ENCODE measurements at places on chromosomes 7 and 10.
A peak's percentile ranks its signal among the peaks of the same experiment; 100 is the strongest.

DNA sequence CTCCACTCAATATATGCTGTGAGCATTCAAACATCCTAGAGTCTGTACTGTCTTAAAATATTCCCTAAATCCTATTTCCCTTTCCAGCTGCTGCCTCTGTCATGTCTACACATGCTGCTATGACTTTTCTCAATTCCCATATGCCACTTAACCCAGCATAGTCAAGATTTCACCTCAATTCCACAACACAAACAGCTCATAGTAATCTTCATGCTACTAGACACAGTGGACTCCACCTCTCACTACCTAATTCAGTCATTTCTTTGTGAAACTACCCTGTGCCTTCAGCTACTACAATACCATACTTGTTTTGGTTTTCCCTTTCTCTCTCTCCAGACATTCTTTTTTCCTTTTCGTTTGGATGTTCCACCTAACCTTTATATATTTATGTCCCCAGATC lies 45.5 kb downstream of the GSAP start:
- no peaks in the 10 kb centered on the region for H3K27me3 ChIP-seq
- H3K36me3 ChIP-seq = peaks cover 14% of the 10 kb centered on the region
- H3K4me1 ChIP-seq = no peaks in the 10 kb centered on the region
- DNase-seq = no peak
- no peak overlapping the region for H3K4me3 ChIP-seq

GRCh38 chr10:128178302-128178958 lies 52.2 kb upstream of the MKI67 start:
- no peaks in the 10 kb centered on the region for H3K27me3 ChIP-seq
- H3K4me1 ChIP-seq = peaks cover 18% of the 10 kb centered on the region
- peaks cover 2% of the 10 kb centered on the region for H3K36me3 ChIP-seq
- H3K27ac ChIP-seq = no peak overlapping the region

DNA sequence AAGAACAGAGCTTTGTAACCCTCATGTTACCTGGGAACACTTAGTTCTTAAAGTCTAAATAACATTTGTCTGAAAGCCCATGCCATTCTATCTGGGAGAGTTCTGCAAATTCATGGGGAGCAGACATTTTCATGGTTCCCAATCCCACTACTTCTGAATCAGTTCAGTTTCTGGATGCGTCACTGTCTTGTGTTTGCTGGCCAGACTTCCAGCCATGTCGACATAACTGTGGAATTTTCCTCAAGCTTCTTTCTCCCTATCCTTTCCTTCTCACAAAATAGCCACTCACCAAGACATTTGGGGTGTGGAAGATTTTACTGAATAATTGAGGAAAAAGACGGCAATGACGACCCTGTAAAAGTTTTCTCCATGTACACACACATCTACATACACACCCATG lies 272.5 kb downstream of the NEBL start:
- no peak overlapping the region for H3K4me3 ChIP-seq
- no peaks in the 10 kb centered on the region for H3K36me3 ChIP-seq
- H3K4me1 ChIP-seq = no peaks in the 10 kb centered on the region
- H3K27ac ChIP-seq = no peak overlapping the region
- H3K27me3 ChIP-seq = no peaks in the 10 kb centered on the region

- peak overlapping the region; percentile 12 for H3K27ac ChIP-seq
- H3K27me3 ChIP-seq = peaks cover 18% of the 10 kb centered on the region
- H3K4me3 ChIP-seq = no peak overlapping the region
- no peak for DNase-seq
- H3K4me1 ChIP-seq = peaks cover 38% of the 10 kb centered on the region
Measured at GRCh38 chr7:106367018-106367420, 82.2 kb upstream of the NAMPT start.

- H3K36me3 ChIP-seq = peaks cover 1% of the 10 kb centered on the region
- H3K4me3 ChIP-seq = no peak overlapping the region
- no peak overlapping the region for H3K27ac ChIP-seq
- peaks cover 18% of the 10 kb centered on the region for H3K4me1 ChIP-seq
- no peak for DNase-seq
Measured at GRCh38 chr10:69626826-69627225, 3.2 kb upstream of the FAM241B start.

DNA sequence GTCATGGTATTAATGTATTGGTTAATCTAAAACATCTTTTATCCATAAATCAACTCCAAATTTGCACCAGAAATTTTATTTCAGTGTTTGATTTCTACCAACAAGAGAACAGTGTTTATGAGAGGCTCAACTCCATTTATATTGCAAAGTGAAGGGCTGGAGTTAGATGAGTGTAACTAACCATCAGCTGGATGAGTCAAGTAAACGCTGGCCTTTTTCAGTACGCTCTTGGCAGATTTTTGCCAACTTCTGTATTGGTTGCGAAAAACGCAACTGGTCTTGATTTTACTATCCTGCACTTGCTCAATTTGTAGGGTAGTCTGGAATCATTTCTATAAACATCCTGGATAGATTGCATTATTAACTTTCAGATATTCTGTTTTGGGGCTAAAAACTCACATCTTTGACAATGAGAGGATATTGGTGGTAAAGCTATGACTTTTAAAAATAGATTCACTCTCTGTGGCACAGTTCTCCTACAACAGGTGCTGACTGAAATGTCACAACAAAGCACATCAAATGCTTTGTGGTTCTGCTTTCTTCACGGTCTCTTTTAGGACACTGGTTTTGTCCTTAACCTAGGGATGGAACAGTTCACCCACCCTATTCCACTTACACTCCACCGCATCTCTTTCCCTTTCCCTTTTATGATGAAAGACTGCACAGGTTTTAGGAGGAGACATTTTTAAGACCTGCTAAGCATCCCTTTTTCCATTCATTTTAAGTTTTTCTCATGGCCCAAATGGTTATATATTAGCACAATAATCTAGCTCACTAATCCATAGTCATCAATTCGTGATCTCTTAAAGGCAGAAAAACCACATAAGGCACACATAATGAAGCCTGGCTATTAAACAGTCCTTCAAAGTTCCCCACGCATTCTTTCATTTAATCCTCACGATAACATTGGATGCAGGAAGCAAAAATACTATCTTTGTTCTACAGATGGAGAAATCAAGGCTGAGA lies 12.8 kb downstream of the CACNA2D1 start:
- no peak for DNase-seq
- no peaks in the 10 kb centered on the region for H3K27me3 ChIP-seq
- no peak overlapping the region for H3K4me3 ChIP-seq
- H3K27ac ChIP-seq = no peak overlapping the region

DNA sequence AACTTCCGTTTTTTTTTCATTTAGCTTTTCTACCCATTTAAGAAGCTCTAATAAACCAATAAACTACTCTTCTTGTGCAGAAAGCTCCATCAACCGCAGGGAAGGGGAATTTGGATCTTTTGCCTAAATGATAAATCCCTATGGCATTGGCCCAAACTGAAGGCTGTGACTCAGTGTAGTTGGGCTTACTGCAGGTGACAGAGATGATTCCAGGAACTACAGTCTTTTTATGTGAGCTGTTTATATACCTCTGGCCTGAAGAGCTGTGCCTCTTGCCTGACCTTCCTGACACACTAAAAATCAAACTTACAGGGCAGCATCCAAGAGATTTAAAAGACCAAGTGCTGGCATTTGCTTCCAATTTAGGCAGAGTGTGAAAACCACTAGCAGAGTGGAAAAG lies 25.2 kb downstream of the ABCB1 start:
- H3K27me3 ChIP-seq = no peaks in the 10 kb centered on the region
- no peak for DNase-seq
- H3K4me3 ChIP-seq = no peak overlapping the region
- peaks cover 11% of the 10 kb centered on the region for H3K36me3 ChIP-seq

DNA sequence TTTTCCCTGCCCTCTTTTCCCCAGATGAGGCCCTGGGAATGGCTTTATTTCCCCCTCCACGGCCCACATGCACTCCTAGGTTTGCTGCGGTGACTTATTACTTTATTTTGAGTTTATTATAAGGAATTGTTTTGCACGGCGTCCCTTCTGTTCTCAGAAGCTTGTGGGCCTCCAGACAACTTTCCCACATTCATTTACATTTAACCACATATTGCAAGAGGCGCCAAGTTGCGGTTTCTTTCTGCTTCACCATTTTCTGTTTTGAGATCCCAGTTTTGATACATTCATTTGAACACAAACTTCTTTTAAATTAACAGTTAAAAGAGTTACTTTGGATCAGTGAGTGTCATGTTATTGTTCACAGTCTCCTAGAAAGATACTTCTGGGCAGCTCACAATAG lies 532.5 kb upstream of the MGMT start:
- no peak overlapping the region for H3K4me3 ChIP-seq
- no peak overlapping the region for H3K27ac ChIP-seq
- no peaks in the 10 kb centered on the region for H3K27me3 ChIP-seq

DNA sequence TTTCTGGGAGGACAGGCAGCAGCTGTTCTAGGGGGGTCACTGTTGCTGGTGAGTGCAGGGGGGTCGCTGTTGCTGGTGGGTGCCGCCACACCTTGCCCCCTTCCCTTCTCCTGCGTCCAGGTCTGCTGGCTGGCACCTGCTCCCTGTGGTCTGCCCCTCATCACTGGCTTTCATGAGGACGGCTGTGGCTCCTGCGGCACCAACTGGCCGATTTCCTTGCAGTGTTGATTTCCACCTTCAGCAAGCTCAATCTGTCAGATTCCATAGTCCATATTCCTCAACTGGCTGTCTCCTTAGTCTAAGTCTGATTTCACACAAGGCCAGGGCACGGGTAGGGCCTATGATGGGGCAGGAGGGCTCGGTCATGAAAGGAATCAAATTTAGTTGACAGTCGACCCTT lies 23.4 kb upstream of the GRB10 start:
- peaks cover under 1% of the 10 kb centered on the region for H3K27me3 ChIP-seq
- H3K4me3 ChIP-seq = no peak overlapping the region
- DNase-seq = no peak

- no peaks in the 10 kb centered on the region for H3K36me3 ChIP-seq
- no peak overlapping the region for H3K4me3 ChIP-seq
- no peak for DNase-seq
- H3K4me1 ChIP-seq = peaks cover 9% of the 10 kb centered on the region
- no peak overlapping the region for H3K27ac ChIP-seq
- H3K27me3 ChIP-seq = peaks cover 32% of the 10 kb centered on the region
Measured at GRCh38 chr7:12564996-12565764, 5.3 kb upstream of the SCIN start.

DNA sequence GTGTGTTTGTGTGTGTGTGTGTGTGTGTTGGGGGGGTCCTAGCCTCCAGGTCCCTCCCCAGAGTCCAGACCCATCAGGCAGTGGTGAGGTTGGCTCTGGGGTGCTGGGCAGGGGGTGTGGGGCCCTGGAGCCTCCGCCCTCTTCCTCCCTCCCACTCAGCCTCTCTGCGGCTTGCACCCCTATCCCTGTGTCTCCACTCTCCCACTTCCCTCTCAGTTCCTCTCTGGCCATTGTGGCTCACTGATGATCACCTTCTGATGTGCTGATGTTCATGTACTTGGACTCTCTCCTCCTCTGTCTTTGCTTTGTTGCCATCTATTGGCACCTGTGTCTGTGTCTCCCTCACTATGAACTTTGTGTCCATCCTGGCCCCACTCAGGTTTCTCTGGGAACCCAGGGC lies 298.7 kb downstream of the ZEB1 start:
- H3K27me3 ChIP-seq = no peaks in the 10 kb centered on the region
- no peak for DNase-seq
- no peak overlapping the region for H3K4me3 ChIP-seq
- no peak overlapping the region for H3K27ac ChIP-seq

DNA sequence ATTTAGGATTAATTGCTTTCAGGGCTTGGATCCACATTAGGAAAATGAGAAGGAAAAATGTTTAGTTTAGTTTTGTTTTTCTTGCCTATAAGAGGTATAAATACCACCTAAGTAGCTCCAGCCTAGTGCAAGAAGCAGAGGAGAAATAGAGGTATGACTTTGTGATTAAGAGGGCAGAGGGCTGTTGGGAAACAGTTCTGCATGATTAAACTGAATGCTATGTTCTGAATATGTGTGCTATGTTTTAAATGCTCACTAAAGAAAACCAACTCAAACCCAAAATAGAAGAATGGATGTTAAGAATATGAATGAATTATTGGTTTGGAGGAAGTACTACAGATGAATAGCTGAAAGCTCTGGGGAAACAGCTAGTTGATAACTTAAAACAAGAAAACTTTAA lies 7.6 kb downstream of the CALCR start:
- H3K4me3 ChIP-seq = no peak overlapping the region
- no peaks in the 10 kb centered on the region for H3K4me1 ChIP-seq
- no peak for DNase-seq
- no peaks in the 10 kb centered on the region for H3K36me3 ChIP-seq
- H3K27me3 ChIP-seq = peaks cover 10% of the 10 kb centered on the region

GRCh38 chr10:11382187-11382586 lies 229.3 kb downstream of the USP6NL start:
- peaks cover 11% of the 10 kb centered on the region for H3K4me1 ChIP-seq
- H3K4me3 ChIP-seq = no peak overlapping the region
- H3K27ac ChIP-seq = no peak overlapping the region
- H3K27me3 ChIP-seq = no peaks in the 10 kb centered on the region

GRCh38 chr10:126704649-126705048 lies 34.2 kb upstream of the C10orf90 start:
- H3K27ac ChIP-seq = no peak overlapping the region
- DNase-seq = no peak
- no peaks in the 10 kb centered on the region for H3K27me3 ChIP-seq
- no peak overlapping the region for H3K4me3 ChIP-seq
- H3K4me1 ChIP-seq = no peaks in the 10 kb centered on the region

DNA sequence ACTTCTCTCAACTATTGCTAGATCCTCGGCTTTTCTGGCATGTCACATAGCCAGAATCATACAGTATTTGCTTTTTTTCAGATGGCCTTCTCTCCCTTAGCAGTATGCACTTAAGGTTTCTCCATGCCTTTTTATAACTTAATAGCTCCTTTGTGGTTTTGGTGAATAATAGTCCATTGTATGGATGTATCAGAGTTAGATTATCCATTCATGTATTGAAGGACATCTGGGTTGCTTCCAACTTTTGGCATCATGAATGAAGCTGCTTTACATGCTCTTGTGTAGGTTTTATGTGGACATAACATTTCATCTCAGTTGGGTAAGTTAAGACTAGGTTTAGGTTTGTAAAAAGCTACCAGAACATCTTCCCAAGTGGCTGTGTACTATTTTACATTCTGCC lies 4.6 kb downstream of the ATP5F1C start:
- H3K4me1 ChIP-seq = peaks cover 71% of the 10 kb centered on the region
- no peak for DNase-seq
- H3K27me3 ChIP-seq = no peaks in the 10 kb centered on the region

DNA sequence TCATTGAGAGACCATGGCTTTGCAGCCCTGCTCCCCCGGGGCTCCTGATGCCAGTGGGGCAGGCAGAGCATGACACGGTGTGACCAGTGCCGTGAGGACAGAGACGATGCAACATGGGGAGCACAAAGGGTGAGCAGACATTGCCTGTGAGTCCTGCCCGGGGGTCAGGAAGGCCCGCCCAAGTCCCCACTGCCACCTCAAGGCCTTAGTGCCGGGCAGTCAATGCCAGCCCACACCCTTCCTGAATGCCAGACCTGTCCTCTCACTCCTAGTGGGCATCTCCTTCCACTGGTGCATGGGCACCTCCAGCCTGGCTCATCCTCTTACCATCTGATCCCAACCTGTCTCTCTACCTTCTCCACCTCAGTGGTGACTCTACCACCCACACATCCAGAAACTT lies 157.9 kb upstream of the ZMIZ1 start:
- no peak for DNase-seq
- H3K36me3 ChIP-seq = no peaks in the 10 kb centered on the region
- no peaks in the 10 kb centered on the region for H3K27me3 ChIP-seq
- H3K4me3 ChIP-seq = no peak overlapping the region

- no peaks in the 10 kb centered on the region for H3K36me3 ChIP-seq
- H3K27me3 ChIP-seq = peaks cover 20% of the 10 kb centered on the region
- H3K4me3 ChIP-seq = no peak overlapping the region
- no peaks in the 10 kb centered on the region for H3K4me1 ChIP-seq
- DNase-seq = no peak
Measured at GRCh38 chr7:44541-44896, 147.9 kb upstream of the FAM20C start.

- H3K36me3 ChIP-seq = no peaks in the 10 kb centered on the region
- DNase-seq = no peak
- no peaks in the 10 kb centered on the region for H3K27me3 ChIP-seq
- no peak overlapping the region for H3K27ac ChIP-seq
- H3K4me1 ChIP-seq = no peaks in the 10 kb centered on the region
Measured at GRCh38 chr7:28621369-28621841, 209.1 kb downstream of the CREB5 start.
